Osteoblast (primary cell): ENCODE measurements at places on chromosomes 4 and X.
A peak's percentile ranks its signal among the peaks of the same experiment; 100 is the strongest.

DNA sequence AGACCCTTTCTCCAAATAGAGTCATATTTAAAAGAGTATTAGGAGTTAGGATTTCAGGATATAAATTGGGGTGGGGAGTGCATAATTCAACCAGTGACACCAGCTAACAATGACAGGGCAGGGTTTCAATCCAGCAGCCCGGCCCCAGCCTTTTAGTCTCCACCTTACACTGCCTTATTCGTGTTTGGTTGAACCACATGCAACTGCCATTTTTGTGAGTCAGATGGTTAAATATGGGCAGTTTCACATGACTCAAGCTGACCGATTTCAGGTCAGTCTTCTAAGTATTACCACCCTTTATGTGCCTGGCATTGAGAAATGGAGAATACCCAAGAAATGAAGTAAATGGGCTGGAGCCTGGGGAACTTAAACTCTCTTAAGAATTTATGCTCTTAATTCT, 102.8 kb downstream of the STOX2 start:
- no peak overlapping the region for H3K4me3 ChIP-seq
- DNase-seq: no peak
- H3K4me1 ChIP-seq: no peaks in the 10 kb centered on the region
- H3K27ac ChIP-seq: no peak overlapping the region
- no peaks in the 10 kb centered on the region for H3K36me3 ChIP-seq
- no peaks in the 10 kb centered on the region for H3K27me3 ChIP-seq

GRCh38 chr4:8185930-8186329, 13.2 kb upstream of the SH3TC1 start:
- no peaks in the 10 kb centered on the region for H3K36me3 ChIP-seq
- DNase-seq: peak; percentile 64

DNA sequence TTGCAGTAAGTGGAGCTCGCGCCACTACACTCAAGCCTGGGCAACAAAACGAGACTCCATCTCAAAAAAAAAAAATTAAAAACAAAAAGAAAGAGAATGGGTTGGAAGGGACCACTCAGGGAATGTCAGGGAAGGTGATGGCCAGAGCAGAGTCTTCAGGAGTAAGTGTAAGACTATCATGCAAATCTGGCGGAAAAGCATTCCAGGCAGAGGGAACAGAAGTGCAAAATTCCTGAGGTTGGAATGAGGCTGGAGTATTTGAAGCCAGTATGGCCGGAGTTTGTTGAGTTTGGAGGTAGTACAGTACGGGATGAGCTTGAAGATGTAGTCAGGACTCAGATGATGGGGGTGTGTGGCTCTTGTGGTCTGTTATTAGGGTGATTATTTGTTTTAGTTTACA, 7.4 kb downstream of the GALNT7 start:
- no peaks in the 10 kb centered on the region for H3K36me3 ChIP-seq
- H3K4me3 ChIP-seq: no peak overlapping the region
- no peak overlapping the region for H3K27ac ChIP-seq
- H3K27me3 ChIP-seq: no peaks in the 10 kb centered on the region

DNA sequence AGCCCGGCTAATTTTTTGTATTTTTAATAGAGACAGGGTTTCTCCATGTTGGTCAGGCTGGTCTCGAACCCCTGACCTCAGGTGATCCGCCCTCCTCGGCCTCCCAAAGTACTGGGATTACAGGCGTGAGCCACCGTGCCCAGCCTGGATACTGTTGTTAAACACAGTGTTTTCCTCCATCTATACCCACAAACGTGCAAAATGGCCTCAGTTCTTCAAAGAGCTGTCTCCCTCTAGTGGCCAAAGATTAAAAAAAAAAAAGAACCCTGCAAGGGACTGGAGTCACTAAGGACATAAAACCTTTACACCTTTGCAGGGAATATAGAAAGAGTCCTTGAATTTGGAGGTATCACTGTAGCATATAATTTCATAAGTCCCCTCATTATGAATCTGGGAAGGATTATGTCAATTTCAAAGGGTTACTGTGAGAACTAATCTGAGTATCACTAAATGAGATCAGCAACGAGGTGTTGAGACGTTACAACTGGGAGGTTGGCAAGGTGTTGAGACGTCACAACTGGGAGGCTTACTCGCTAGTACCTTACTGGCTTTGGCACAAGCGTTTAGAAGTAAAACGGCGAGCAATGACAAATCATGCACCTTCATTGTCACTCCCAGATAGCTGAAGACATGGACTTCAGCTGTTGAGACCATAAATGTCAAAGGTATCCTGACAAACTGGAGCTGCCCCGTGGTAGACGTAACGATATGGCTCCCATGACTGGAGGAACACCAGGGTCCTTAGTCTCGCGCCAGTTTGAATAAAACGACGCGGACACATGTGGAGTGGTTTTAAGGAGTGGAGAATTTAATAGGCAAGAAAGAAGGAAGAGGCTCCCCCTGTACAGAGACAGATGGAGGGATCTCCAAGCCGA, 33.4 kb upstream of the ENPP6 start:
- H3K27ac ChIP-seq: no peak overlapping the region
- H3K4me3 ChIP-seq: no peak overlapping the region
- H3K36me3 ChIP-seq: no peaks in the 10 kb centered on the region
- DNase-seq: peak; percentile 90
- H3K27me3 ChIP-seq: no peaks in the 10 kb centered on the region
